Dorsolateral prefrontal cortex (tissue), 122 donors: ENCODE measurements at places on chromosomes 3 and 15.

- DNase-seq: no peak
Measured at GRCh38 chr3:55895897-55896566, 408.9 kb upstream of the WNT5A start.

GRCh38 chr3:134527037-134527436, 41.2 kb downstream of the CEP63 start:
- no peak for DNase-seq

- DNase-seq: no peak
Measured at GRCh38 chr15:90210593-90210992, 9.5 kb downstream of the SEMA4B start.

DNA sequence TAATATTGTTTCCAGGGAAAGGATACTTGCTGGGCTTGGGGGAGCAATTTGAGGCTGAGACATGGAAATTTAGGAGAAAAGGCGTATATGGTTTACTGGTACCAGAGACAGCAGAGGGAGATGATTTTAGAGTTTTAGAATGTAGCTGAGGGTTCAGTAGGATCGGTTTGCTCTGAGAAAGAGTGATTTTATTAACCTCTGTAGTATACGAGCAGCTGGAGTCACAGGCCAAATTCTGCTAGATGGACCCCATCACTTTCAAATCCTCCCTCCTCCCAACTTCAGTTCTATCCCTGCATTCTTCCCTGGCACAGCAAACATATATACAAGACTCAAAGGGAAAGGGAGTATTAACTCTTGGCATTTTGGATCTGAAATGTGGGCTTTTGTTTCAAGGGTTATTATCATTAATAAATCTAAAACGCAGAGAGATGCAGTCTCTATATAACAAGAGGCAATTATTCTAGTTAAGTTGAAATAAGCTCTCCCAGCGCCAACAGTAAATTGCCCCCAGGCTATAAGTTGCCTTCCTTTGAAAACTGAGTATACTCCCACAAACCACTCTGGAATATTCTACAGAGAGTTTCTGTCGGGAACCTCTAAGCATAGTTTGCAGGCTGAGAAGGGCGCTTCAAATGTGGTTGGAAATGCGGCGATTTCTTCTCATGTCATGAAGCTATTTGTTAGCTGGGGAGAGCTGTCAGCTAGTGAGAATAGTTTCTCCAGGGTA, 5.4 kb downstream of the CRABP1 start:
- DNase-seq: no peak

DNA sequence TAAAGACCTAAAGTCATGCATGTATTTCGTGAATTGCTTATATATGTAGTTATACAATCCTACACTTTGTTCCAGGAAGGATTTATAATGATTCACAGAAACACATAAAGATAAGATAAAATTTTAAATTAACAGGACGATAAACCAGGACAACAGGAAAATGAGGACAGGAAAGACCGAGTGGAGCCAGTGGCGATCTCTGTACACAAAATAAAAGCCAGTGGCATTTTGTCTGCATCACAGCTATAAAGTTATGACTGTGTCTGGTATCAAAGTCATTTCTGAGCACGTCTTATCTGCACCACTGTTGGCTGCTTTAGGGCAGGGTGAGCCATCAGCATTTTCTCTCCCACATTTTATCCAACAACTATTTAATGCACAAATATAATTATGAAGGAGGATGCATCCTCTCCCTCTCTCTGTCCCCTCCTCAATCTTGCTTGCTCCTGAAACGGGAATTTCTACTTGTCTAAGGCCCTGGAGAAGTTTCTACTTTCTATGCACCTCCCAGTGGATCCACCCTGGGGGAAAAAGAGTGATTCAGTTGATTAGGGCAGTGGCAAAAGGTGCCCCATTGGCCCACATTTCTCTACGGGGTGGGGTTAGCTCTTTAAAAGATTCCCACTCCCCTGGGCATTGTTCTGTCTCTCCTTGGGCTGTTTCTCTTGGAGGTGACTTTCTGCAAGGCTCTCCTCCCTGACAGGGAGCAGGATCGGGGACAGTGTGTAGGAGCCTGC, 159.4 kb upstream of the UBE2E1 start:
- DNase-seq: no peak

DNA sequence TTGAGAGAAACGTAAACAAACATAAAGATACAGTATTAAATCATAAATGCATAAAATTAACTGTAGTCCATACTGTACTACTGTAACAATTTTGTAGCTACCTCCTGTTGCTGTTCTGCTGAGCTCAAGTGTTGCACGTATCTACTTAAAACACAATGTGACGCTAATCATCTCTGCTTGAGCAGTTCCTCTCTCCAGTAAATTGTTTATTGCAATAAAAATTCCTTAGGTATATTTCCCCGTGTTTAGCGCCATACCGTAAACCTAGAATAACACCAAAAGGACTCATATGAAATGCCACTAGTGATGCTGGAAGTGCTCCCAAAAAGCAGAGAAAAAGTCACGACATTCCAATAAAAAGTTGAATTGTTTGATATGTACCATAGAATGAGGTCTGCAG, 152.3 kb downstream of the LRRN1 start:
- no peak for DNase-seq

- peak; percentile 80 for DNase-seq
Measured at GRCh38 chr3:107956991-107957900, 133.6 kb downstream of the CD47 start.

GRCh38 chr3:116141724-116142123, 303.6 kb downstream of the LSAMP start:
- no peak for DNase-seq

DNA sequence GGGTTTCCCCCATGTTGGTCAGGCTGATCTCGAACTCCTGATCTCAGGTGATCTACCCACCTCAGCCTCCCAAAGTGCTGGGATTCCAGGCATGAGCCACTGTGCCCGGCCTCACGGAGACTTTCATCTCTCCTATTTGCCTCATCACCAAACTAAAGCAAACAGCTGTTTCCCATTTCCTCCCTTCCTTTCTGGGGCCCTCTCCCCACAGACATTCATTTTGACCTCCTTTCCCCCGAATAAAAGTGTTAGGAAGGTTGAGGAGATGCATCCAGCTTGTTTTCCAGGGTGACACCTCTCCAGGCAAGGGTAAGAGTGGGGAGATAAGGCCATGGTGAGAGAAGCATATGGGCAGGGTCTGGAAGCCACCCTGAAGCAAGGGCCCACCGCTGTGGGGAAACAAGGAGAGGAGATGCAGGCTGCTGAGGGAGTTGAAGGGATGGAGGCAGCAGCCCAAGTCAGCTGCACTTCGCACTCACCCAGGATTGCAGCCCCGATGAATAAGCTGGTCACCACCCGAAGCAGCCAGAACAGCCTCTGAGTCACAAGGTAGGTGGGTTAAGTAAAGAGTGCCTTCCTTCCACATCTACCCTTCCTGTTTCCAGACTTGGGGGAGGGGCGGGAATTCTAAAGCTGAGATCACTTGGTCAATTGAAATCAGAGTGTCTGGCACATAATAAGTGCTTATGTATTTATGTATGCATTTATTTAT, 7.7 kb downstream of the DUOXA2 start:
- no peak for DNase-seq

GRCh38 chr3:113103588-113103987, 107.8 kb upstream of the BOC start:
- no peak for DNase-seq

DNA sequence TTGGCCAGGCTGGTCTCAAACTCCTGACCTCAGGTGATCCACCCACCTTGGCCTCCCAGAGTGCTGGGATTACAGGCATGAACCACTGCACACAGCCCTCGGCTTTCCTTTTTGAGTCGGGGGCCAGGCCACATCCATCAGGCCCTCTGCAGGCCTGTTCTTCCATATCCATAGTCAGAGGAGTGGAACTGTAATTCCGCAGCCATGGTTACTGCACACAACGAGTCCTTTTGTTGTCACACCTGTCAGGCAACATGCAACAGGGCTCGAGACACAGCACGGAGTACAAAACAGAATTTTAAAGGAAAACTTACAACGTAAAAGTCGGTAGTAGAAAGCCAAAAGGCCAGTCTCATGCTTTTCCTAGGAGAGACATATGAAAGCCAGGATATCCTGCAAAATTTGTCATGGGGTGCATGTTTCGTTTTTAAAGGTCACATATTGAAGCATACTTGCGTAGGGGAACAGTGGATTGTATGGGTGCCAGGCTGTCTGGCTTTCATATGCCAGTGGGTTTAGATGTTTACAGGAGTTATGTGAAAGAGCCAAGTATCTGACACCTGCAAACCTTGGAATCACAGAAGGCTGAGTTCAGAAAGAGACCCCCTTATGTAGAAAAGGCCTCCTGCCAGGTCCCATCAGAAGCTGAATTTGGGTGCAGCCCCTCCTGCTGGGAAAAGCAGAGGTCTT, 63.2 kb upstream of the LPP start:
- DNase-seq: no peak

GRCh38 chr3:159185443-159186050, 383.7 kb downstream of the MFSD1 start:
- DNase-seq: no peak

- no peak for DNase-seq
Measured at GRCh38 chr15:100383302-100384107, 41.7 kb upstream of the ADAMTS17 start.

GRCh38 chr15:78691167-78691850, 50.3 kb upstream of the CHRNB4 start:
- no peak for DNase-seq

DNA sequence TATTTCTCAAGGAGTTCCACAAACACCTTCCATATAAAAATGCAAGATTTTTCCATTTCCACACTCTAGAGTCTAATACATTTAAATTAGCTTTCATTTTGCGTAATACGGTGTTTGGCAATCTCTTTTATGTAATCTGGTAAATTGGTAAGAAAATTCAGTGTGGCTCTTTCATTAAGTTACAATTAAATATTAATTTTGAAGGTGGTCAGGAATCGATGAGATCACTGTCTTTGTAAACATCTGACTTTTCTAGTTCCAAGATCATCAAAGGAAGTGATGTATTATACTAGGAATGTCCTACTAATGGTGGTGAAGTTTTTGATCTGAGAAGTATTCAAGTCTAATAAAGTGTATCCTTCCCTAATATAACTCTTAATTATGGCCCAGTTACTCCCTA, 1.1 kb upstream of the UTS2B start:
- DNase-seq: no peak

GRCh38 chr15:72706266-72706665, 20.3 kb downstream of the BBS4 start:
- DNase-seq: no peak

DNA sequence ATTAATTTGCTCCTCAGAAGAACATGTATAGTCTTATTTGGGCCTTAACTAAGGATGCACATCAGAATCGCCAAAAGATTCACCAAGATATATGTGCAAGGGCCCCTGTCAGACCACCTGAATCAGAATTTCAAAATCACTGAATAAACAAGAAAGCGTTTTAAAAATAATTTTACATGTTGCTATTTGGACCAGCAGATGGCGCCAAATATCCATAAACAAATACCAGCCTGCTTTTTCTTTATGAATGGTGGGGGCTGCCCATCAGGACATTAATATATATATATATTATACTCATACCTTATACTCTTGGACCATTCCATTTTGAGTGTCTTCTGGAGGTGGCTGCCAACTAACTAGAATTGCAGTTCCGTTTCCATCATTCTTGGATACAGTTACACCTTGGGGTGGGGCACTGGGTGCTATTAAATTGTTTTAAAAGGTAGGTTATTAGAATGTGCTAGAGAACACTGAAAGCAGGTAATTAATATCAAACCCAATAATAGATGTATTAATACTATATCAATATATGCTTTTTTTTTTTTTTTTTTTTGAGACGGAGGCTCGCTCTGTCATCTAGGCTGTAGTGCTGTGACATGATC, 1108.3 kb downstream of the ROBO1 start:
- peak; percentile 31 for DNase-seq

- DNase-seq: peak; percentile 33
Measured at GRCh38 chr15:74835312-74835823, 7.6 kb downstream of the ULK3 start.

DNA sequence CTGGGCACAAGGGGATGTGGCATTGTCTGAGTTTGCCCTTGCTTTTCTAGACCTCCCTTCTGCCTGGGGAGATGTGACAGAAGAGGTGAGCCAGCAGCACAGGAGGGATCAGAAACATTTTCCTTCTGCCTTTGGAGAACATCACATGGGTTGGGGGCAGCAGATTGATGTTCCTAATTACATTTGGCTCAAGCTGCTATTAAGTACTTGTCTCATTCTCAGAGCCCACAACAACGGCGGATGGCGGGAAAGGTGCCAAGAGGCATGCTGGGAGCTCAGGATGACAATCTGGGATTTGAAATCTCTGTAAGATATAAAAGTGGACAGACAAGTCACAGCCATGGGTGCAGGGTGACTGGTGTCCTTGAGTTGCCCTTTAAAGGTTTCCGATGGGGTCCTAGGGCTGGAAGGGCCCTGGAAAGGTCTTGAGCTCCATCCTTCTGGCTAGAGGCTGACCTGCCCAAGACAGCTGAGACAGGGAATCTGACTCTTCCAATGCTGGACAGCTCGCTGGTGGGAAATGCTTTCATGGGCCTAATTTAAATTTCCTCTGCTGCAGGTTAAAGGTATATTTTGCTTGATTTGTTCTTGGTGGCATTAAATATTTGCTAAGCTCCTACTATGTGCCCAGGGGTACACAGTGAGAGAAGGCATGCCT, 2.4 kb upstream of the CORO2B start:
- DNase-seq: no peak

DNA sequence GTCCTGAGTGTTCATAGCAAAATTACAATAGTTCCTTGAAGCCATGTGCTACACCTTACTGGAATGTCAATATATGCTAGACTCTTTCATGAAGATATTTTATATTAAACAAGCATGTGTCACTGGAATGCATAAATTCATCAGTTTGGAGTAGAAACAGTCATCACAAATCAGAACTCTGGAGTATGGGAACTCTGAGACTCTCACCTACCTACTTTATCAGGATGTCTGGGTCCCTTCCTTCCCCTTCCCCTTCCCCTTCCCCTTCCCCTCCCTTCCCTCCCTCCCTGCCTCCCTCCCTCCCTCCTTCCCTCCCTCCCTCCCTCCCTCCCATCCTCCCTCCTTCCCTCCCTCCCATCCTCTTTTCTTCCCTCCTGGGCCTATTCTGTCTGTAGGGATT, 144.7 kb upstream of the PEX5L start:
- DNase-seq: no peak

DNA sequence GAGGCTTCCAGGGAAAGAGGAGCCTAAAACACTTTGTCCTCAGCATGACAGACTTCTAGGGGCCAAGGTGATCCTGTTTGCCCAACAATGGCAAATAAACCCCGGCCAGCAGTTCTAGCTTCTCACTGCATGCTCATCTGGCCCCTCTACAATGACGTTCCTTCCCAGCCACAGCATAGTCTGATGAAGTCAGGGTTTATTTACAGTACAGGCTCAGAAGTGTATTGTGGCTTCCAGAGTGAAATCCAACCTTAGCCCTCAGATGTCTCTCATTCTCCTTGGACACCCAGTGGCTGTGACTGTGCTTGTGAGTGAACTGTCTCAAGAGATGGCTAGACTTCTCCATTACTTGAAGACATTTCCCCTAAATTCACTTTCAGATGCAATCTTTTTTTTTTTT, 40.8 kb downstream of the BFSP2 start:
- no peak for DNase-seq
